CD4-positive, alpha-beta T cell treated with Interleukin-17A for 1 hour (primary cell): ENCODE measurements at places on chromosomes 1 and 21.

DNA sequence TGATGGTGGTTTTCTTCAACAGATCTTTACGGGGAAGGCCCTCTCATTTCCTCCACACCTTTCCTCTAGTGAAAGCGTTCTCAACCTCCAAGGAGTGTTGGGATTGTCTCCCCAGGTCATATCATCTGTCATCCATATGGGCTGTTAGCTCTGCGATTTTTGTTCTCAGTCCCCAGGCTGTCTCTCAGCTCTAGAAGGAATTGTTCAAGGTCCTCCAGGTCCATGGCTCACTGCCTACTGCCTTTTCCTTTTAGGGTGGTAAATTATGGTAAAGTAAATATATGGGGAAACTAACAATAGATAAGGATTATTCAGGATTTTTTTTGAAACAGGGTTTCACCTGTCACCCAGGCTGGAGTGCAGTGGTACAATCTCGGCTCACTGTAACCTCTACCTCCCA lies 37.6 kb downstream of the ELF3 start:
- no peak for DNase-seq

- DNase-seq: no peak
Measured at GRCh38 chr1:82759035-82759434, 958.3 kb downstream of the ADGRL2 start.

DNA sequence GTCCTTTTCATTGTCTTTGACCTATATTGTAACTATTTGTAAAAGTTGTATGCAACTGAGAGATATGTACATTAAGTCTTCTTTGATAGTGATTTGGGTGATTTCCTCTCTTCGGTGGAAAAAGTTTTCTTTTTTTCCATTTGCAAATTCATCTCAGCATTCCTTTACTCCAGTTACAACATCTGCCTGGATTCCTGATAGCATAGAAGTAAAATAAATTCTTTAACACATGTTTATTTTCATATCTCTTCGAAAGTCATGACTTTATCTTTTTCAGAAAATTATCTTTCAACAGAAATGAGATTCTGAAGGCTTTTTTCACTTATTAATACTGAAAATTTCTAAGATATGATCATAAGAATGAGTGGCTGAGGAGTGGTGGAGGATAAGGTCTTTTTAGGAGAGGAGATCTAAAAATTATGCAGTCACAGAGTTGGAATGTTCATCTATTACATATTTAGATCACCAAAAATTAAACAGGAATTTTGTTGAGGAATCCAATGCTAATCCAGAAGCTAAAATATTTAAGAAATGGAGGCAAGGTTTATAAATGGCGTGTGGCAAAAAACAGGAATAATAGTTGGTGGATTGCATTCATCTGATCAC lies 400.5 kb downstream of the KCNT2 start:
- no peak for DNase-seq

- DNase-seq: no peak
Measured at GRCh38 chr1:68142036-68142435, 90.3 kb downstream of the WLS start.

- DNase-seq: no peak
Measured at GRCh38 chr1:237444120-237444790, 402.3 kb downstream of the RYR2 start.
